ENCODE measurements at places on chromosomes 2 and 18.

GRCh38 chr2:162932416-162932815, 93.8 kb upstream of the KCNH7 start:
- no peak for DNase-seq

- no peak for DNase-seq
Observed at GRCh38 chr18:61829108-61829507, 63.7 kb downstream of the RNF152 start.

DNA sequence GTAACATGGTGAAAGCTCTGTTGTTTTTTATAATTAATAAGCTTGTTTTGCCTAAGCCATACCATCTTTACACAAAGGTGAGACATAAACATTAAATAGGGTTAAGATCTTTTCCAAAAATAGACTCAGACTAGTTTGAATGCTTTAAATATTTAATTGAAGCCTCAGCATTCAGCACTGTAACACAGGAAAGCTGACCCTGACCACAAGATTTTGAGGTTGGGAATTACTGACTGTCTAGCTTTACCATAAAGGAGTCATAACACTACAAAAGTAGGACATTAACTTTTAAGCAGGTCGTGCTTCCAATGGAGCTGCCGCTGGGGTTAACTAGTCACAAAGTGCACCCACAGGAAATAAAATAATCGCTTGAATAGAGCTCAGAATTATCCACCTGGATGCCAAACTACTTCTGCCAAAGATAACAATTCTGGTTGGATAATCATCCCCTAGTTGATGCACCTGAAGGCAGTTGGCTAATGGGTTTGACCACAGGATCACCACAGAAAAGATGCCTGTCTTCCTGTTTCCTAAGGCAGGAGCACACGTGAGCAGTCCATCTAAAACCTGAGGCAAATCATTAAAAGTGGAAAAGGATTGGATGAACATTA, 106.2 kb downstream of the COBLL1 start:
- no peak for DNase-seq

- no peak for DNase-seq
Observed at GRCh38 chr18:2970344-2970743, 42.6 kb downstream of the LPIN2 start.

GRCh38 chr2:138522556-138522955, 21.0 kb downstream of the SPOPL start:
- DNase-seq, result no peak

DNA sequence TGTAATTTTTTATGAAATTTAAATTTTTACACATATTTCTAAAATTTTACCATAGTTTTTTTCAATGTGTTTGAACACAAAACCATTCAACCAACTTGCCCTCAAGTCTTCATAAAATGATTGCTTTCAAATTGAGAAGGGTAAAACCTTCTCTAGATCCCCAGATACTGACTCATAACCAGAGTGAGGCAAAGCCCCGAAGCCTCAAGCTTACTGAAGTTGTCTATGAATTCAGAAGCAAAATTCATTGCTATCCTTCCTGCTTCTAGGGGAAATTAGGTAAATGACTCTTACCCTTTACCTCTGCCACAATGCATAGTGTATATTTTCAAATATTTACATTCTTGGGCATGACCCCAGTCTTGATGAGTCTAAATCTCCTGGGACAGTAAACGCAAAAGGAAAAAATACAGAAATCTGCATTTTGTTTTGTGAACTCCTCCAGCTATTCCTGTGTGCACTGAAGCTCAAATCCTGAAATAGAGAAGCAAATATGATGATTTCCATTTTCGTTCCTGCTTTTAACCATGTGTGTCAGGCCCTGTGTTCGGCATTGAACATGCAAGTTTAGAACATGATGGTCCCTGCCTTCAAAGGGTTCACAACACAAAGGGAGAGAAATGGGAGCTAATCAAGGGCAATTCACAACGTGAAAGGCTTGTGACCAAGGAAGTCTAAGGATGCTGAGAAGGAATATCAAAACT, 246.3 kb downstream of the SUCLG1 start:
- DNase-seq, result no peak

DNA sequence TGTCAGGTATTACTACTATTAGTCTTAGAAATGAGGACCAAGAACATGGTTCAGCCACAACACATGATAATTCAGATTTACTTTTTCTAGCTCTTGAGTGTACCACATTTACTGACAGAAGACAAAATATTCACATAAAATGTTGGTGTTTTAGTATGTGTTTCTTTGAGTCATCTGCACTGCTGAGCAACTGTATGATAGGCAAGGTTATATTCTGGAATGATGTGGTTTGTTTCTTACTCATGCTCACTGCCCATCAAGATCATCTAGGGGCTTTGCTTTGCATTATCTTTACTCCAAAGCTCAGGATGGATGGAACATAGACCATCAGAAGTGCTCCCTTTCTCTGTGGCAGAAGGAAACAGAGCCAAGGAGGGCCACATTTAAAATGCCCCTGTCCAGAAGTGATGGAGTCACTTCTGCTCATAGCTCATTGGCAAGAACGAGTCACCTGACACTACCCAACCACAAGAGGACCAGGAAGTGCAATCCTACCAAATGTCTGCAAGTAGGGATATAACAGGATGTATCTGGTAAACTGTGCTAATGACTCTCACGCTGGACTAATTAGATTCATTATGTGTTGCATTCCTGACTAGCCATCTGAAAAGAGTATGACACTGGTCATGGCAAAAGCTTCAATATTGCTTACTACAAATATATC, 81.5 kb downstream of the DIS3L2 start:
- no peak for DNase-seq

DNA sequence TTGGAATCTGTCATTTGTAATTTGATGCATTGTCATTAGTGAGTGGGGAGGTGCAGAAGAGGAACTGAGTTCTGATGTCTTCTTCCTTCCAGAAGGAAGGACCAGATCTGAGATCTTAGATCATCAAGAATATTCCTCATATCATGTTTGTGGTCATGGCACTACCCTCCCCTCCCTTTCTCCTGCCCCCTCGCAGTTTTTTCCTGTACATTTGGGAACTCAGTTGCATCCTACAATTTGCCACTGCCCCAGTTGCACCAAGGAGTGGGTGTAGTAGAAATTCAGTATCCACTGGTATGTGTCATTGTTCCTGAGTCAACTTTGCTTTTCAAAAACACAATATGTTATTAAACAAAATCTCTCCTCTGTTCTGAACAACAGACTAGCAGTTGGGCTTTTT, 26.6 kb upstream of the ACVR1 start:
- no peak for DNase-seq

DNA sequence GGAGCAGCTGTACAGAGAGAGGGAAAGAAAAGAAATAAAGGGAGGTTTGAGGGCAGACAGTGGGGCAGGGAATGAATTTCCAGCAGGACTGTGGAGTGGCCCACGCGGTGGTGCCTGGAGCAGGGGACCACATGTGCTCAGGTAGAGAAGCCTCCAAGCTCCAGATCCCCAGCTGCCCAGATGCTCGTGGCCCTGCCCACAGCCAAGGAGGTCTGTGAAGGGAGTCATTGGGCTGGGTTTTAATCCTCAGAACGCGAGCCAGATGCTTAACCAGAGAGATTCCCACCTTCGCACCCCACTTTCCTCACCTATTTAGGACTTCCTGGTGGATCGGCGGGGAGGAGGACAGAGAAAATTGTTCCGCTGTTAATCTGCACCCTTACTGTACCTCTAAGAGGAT, 369.4 kb downstream of the PARD3B start:
- no peak for DNase-seq

DNA sequence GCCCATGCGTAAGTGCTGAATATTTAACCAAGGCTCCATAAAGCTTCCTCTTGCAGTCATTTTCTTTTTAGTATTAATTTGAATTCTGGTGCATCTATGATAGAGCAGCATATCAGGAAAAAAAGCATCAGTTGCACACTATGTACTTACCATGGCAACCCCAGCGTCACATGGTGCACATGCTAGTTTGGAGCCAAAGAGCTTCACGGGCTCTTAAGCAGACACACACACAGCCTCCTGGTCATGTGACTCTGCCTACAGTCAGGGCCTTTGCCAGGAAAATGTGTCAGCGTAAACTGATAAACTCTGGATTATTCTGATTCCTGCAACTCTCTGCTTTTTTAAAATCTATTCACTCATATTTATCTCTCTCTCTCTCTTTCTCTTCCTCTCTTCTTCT, 30.2 kb downstream of the NYAP2 start:
- DNase-seq, result no peak

- no peak for DNase-seq
Observed at GRCh38 chr2:104854498-104855220, 744 bp downstream of the POU3F3 start.

GRCh38 chr2:68877079-68877772, 6.0 kb upstream of the BMP10 start:
- no peak for DNase-seq

GRCh38 chr2:168091986-168092385, 155.4 kb downstream of the STK39 start:
- DNase-seq, result no peak

- no peak for DNase-seq
Observed at GRCh38 chr2:231722721-231723307, 14.5 kb downstream of the PTMA start.

- no peak for DNase-seq
Observed at GRCh38 chr2:37795938-37796337, 124.5 kb upstream of the CDC42EP3 start.

- no peak for DNase-seq
Observed at GRCh38 chr2:55431982-55432627, 12.4 kb upstream of the CCDC88A start.

DNA sequence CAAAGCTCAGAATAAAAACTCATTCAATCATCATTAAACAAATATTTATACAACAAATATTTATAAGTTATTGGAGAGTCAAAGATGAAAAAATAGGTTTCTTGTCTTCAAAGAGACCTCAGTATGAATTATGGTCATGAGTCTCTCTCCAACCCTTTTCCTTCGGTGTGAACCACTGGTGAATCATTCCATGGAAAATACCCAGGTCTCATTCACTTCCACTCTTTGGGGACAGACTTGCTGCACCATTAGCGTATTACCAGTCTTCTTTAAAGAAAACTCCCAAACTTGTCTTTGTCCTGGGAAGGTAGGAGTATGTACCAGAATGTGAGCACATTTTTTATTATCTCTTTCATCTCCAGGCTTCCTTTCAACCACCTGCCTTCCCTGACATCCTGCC, 257.4 kb upstream of the RBMS1 start:
- no peak for DNase-seq

GRCh38 chr2:105129722-105130232, 91.9 kb downstream of the MRPS9 start:
- no peak for DNase-seq

- no peak for DNase-seq
Observed at GRCh38 chr2:52395912-52396311, 1364.0 kb upstream of the NRXN1 start.

GRCh38 chr2:241877197-241877685, 7.7 kb downstream of the RTP5 start:
- DNase-seq, result no peak

- no peak for DNase-seq
Observed at GRCh38 chr2:148048475-148049221, 27.8 kb downstream of the MBD5 start.

- DNase-seq, result no peak
Observed at GRCh38 chr2:159175182-159175581, 111.3 kb downstream of the WDSUB1 start.

DNA sequence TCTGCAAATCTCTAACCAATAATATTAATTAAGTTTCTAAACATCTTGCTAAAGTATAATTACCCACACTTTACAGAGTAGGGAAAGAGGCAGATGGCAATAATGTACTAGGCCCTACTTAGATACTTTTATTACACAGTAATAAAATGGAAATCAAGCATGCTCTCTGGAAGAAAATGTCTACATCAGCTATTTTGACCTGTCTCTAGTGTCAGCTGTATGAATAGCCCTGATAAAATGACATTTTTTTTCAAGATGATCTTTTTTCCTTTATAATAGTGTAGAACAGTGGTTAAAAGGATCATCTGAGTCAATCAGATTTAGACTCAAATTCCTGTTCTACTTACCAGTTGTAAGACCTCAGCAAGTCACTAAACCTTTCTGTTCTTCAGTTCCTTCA, 397.3 kb downstream of the GRB14 start:
- no peak for DNase-seq

Measured in stimulated activated CD4-positive, alpha-beta T cell treated with anti-CD3 and anti-CD28 coated beads, Interleukin-4, amount 100 ng/mL, for 48 hours (primary cell).